Urinary bladder (tissue), 4 donors: ENCODE measurements at places on chromosomes 7 and 10. TPM values are rescaled to one million over a fixed set of nuclear protein-coding genes. Genes with fewer than 3 reads are reported as not detected.

GRCh38 chr10:44382981-44383748 lies 1.7 kb downstream of the CXCL12 start:
- no peak for DNase-seq

DNA sequence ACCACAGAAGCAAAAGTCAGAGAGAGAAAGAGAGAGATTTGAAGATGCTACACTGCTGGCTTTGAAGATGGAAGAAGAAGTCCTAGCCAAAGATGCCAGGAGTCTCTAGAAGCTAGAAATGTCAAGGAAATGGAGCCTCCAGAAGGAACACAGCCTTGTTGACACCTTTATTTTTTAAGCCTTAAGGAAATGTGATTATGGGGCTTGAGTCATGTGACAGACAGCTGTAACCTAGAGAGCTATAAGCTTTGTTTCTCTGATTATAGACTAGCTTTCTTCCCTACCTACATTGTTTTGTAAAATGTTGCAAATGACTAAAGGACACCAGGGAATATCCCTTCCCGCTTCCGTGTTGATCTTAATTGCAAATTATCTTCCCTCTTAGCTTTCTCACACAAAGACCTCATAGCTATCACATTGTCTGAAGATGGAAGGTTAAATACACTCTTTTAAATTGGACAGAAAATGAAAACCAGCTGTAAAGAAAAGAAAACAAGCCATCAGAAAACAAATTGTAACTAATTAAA lies 199.9 kb downstream of the ARHGAP12 start:
- no peak for DNase-seq

- DNase-seq = no peak
Measured at GRCh38 chr7:93728292-93728691, 153.8 kb upstream of the CALCR start.

DNA sequence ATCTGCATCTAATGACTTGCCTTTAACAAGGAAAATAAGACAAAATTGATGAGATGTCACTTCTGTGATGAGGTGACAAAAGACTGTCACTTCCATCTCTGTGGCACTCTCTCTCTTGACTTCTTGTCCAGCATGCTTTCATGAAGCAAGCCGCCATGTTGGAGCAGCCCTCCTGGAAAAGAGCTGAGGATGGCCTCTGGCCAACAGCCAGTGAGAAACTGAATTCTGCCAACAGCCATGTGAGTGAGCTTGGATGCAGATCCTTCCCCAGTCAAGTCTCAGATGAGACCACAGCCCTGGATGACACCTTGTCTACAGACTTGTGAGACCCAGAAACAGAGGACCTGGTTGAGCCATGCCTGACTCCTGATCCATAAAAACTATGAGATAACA lies 412.6 kb upstream of the SHH start:
- DNase-seq = no peak

MCM10 gene
- total RNA-seq = 4.5 TPM
